NCI-H2081 treated with DMSO at 0.1 percent for 48 hours (cell line): ENCODE measurements at places on chromosomes 6 and 20.

DNA sequence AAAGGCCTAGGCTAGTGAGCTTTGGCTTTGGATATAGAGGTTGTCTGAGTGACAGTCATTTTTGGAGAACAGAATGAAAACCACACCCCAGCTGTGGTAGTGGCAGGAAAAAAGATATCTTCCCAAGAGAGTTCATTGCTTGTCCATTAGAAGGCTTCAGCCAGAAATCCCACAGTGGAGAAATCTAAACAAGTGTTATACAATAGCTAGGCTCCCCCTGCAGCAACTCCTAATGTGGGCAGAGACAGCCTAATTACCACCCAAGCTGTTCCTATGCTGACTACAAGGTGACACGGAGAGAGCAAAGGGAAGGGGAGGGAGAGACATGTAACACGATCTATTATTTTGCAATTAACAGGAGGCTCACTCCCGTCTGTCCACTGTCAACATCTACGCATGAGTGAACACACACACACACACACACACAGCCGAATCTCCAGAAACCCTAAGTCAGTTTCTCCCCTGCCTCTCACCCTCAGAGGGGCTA lies 147.5 kb upstream of the TCF21 start:
- peak; percentile 11 for DNase-seq

DNA sequence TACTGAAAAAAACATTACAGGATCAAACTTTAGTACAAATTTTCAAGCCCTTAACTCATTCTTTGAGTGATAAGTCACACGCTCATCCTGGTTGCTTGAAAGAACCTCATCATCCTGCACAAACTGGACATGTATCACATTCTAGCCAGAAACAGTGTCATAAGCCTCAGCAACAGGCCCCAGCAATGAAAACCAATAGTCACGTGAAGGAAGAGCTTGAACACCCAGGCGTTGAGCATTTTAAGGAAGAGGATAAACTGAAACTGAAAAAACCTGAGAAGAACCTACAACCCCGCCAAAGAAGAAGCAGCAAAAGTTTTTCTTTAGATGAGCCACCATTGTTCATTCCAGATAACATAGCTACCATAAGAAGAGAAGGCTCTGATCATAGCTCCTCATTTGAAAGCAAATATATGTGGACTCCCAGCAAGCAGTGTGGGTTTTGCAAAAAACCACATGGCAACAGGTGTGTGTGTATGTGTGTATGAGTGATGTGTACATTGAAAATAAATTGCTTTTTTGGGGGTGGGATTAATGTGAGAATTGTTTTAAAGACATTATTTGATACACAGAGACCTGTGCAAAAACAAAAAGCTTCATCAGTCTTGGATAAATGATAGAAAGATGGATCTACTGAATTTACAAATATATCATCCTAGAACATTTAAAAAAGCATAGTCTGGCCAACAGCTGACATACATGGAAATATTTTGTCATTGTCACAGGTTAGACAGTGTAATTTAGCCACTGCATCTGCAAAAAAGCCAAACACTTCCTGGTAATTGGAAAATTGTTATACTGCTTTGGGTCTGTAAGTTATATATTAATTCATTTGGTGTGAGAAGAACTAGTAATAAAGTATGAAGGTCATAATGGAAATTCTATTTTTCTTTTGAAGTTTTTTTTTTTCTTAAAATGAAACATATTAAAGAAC lies 50.1 kb downstream of the PHF3 start:
- no peak for DNase-seq

DNA sequence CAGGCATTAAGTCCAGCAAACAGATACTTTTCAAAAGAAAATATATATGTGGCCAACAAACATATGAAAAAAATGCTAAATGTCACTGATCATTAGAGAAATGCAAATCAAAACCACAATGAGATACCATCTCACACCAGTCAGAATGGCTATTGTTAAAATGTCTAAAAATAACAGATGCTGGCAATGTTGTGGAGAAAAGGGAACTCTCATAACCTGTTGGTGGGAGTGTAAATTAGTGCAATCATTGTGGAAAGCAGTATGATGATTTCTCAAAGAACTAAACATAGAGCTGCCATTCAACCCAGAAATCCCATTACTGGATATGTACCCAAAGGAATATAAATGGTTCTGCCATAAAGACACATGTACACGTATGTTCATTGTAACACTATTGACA lies 20.6 kb downstream of the KCNQ5 start:
- no peak for DNase-seq

DNA sequence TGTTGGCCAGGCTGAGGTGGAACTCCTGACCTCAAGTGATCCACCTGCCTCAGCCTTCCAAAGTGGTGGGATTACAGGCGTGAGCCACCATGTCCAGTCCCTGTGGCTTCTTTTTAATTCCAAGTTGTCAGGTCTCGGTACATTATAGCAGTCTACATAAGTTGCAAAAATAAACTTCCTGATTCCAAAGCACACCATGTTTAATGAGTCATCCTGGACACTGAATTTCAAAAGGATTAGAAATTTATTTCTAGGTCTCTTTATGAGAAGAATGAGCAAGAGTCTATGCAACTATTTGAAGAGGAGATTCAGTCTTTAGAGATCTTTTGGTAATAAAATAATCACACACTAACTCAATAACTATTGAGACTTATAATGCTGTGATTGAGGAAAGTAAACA lies 63.9 kb upstream of the MCHR2 start:
- DNase-seq: no peak

DNA sequence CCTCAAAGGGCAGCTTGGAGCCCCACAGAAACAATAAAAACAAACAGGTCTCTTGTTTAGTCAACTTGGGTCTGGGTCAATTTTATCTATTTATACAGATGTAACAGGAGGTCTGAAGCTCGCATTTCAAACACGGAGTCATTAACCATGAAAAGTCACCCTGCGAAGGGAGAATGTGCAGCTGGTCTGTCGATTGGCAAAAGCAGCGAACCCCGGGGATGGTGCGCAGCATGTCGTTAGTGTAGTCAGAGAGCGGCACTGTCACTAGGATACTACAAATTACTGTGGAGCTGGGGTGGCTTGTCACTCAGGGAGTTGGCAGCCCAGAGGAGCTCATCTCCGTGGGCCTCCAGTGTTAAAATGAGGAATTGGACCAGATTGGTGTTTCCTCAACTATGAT lies 190.4 kb upstream of the ARG1 start:
- DNase-seq: peak; percentile 41

GRCh38 chr20:32675223-32675975 lies 1.7 kb upstream of the C20orf203 start:
- peak; percentile 74 for DNase-seq

DNA sequence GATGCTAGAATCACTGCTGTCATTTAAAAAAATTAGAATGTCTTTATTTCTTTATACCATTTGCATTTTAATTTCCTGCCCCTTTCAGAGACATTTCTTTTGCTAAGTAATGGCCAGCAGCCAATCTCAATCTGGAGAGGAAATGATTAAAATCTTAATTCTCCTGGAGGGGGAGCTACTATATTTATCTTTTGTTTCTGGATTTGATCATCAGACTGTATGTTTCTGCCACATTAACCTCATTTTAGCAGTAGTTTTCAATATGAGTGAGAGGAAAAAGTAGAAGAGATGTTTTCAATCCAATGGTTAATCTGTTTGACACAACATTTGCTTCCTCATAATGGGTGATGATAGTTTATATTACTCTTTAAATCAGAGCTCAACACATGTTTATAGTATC lies 138.0 kb downstream of the FUT9 start:
- DNase-seq: no peak

GRCh38 chr20:61112515-61112914 lies 139.5 kb upstream of the CDH4 start:
- no peak for DNase-seq

DNA sequence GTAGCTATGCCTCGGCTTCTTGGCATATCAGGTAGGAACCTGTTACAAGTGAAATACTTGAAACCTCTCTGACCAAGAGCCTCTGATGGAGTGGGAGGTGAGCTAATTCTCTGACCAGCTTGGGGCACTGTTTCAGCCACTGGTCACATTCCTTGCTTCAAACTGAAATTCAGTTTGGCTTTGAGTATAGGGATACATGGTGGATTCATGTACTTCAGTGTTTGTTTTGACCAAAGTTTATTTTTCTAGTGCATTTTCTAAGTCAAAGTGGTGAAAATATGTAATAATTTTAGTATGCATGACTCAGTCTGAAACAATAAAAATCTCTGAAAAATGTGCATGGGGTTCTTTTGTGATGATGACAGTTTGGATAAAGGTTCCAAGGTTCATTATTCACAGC lies 18.6 kb downstream of the TTPAL start:
- no peak for DNase-seq

- no peak for DNase-seq
Measured at GRCh38 chr6:147615659-147616456, 107.4 kb downstream of the SAMD5 start.

- DNase-seq: no peak
Measured at GRCh38 chr6:159941286-159942113, 27.4 kb upstream of the IGF2R start.

- no peak for DNase-seq
Measured at GRCh38 chr6:169370054-169370453, 116.4 kb upstream of the THBS2 start.

DNA sequence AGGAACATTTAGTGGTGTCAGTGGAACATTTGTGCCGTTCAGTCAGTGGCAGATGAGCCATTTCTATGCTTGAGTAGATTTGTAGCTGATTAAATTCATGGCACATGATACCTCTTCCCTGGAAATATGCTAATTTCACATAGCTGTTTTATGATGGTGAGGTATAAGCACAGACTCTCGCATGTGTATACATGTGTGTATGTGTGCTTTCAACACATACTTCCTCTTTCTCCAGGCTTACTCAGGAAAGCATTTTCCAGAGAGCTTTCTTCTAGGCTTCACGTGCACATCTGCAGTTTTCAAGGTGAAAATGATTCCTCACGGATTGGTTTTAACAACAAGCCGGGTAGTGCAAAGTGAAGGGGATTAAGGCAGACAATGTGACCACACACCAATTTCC lies 396.5 kb downstream of the HDGFL1 start:
- no peak for DNase-seq

DNA sequence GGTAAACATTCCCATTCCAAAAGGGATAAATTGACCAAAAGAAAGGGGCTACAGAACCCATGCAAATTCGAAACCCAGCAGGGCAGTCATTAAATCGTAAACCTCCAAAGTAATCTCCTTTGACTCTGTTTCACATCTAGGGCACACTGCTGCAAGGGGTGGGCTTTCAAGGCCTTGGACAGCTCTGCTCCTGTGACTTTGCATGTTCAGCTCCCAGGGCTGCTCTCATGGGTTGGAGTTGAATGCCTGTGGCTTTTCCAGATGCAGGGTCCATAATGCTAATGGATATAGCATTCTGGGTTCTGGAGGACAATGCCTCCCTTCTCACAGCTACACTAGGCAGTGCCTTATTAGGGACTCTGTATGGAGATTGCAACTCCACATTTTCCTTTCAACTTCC lies 211.9 kb upstream of the MANEA start:
- DNase-seq: no peak

DNA sequence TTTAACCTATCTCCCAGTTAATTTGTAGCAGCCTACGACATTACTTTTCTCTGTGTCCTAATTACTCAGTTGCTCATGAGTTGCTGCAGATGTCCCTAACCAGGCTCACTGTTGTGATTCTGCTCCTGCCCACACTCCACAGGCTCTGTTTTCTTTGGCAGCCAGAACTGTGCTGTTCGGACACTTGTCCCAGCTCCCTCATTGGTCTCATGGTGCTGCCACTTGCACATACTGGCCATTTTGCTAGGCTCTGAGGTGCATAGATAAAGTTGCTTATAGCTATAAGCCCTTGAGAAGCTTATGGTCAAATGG lies 55.0 kb downstream of the NOX3 start:
- no peak for DNase-seq

GRCh38 chr6:151142676-151143075 lies 97.1 kb upstream of the AKAP12 start:
- no peak for DNase-seq

GRCh38 chr20:38799203-38799602 lies 6.3 kb upstream of the PPP1R16B start:
- no peak for DNase-seq

- DNase-seq: no peak
Measured at GRCh38 chr6:84522135-84522549, 242.3 kb downstream of the TBX18 start.

GRCh38 chr6:89140347-89141156 lies 5.3 kb upstream of the PM20D2 start:
- no peak for DNase-seq

GRCh38 chr20:44031781-44032582 lies 117.3 kb downstream of the TOX2 start:
- DNase-seq: no peak

GRCh38 chr6:168026925-168027324 lies 29.5 kb downstream of the KIF25 start:
- no peak for DNase-seq

GRCh38 chr6:137866200-137866913 lies 702 bp upstream of the TNFAIP3 start:
- no peak for DNase-seq

- no peak for DNase-seq
Measured at GRCh38 chr6:47789553-47789952, 7.7 kb downstream of the OPN5 start.

DNA sequence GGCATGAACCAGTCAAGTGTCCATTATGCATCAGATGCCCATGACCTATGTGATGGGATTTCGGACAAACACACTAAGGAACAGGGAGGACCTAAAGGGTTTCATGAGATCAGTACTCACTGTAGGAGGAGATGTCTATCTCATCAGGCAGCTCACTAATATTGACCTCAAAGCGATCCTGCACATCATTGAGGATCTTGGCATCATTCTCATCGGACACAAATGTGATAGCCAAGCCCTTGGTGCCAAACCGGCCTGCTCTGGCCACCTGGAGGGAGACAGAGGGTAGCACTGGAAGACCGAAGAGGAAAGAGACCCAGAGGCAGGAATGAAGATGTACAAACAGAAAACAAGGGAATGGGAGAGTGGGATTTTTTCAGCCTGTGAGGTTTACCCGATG lies 1.9 kb downstream of the MCCD1 start:
- DNase-seq: no peak

- DNase-seq: no peak
Measured at GRCh38 chr6:82589509-82590206, 226.0 kb downstream of the TPBG start.

- DNase-seq: no peak
Measured at GRCh38 chr6:133764008-133764753, 124.7 kb upstream of the TCF21 start.

- no peak for DNase-seq
Measured at GRCh38 chr20:33277471-33278441, 5.3 kb upstream of the BPIFB1 start.
